ENCODE measurements at places on chromosomes 13 and 19.

GRCh38 chr19:18514800-18515682 is 6.8 kb downstream of the ELL start:
- DNase-seq = no peak

GRCh38 chr13:36986462-36987240 is 12.5 kb downstream of the ALG5 start:
- DNase-seq = no peak

GRCh38 chr13:100523981-100524386 is 64.6 kb downstream of the GGACT start:
- no peak for DNase-seq

DNA sequence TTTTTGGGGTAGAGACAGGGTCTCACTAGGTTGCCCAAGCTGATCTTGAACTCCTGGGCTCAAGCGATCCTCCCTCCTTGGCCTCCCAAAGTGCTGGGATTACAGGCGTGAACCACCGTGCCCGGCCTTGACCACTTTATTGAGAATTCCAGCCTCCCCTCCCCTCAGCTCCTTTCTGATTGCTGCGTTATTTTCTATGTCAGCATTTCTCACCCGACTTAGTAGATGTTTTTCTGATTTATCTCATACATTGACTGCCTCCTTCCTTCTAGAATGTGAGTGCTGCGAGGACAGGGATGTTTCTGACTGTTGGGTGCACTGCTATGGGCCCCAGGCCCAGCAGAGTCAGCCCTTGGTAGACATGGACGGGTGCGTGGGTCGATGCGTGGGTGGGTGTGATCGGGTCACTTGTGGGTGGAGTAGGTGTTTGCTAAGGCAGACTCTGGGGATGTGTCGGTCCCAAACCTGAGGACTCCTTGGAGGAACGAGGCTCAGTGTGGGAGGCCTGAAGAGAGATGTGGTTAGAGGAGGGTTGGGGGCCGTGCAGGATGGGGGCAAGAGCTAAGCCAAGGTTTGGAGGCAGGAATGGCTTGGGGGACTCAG is 34.2 kb upstream of the NCCRP1 start:
- DNase-seq = no peak

GRCh38 chr13:21458451-21458812 is 671 bp downstream of the ZDHHC20 start:
- peak; percentile 60 for DNase-seq

- DNase-seq = no peak
These were observed 90.1 kb downstream of the PCDH9 start for GRCh38 chr13:67140006-67140405.

Data from activated CD4-positive, alpha-beta T cell treated with anti-CD3 and anti-CD28 coated beads, Interleukin-2, amount 10 ng/mL, durations not matched to agents 7 days and 5 days (primary cell).